ENCODE measurements at places on chromosomes 3 and 15. TPM values are rescaled to one million over a fixed set of nuclear protein-coding genes. Genes with fewer than 3 reads are reported as not detected.
A peak's percentile ranks its signal among the peaks of the same experiment; 100 is the strongest.

- no peak for DNase-seq
Observed at GRCh38 chr15:56292546-56293316, 49.1 kb upstream of the RFX7 start.

SLITRK3 gene
- 0.05 TPM for total RNA-seq

AQP9 gene
- total RNA-seq = 1.4 TPM

- no peak for DNase-seq
Observed at GRCh38 chr3:75218577-75218976, 445.6 kb upstream of the FRG2C start.

GRCh38 chr3:70832089-70832833 lies 519.8 kb upstream of the MDFIC2 start:
- no peak for DNase-seq

- no peak for DNase-seq
Observed at GRCh38 chr3:57654267-57654666, 38.6 kb downstream of the DENND6A start.

- no peak for DNase-seq
Observed at GRCh38 chr3:177679568-177680471, 482.5 kb upstream of the TBL1XR1 start.

GRCh38 chr15:34837246-34838016 lies 42.1 kb upstream of the ACTC1 start:
- DNase-seq = no peak

GRCh38 chr3:111338059-111338698 lies 203.8 kb upstream of the CD96 start:
- peak; percentile 57 for DNase-seq

DNA sequence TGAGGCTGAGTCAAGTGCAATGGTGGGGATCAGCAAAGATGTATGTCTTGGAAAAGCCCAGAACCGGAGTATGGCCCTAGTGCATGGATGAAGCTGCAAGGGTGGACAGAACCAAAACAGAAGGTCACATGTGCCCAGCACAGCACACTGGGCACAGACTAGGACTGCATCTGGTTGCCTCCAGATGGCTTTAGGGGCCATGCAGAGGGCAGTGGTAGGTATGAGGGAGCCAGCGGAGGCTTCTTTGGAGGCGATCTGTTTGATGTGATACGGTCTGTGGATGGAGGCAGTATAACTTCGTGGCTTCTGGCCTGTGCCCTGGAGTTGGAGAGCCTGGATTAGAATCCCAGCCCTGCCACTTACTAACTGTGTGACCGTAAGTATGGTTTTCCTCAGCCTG lies 29.4 kb downstream of the SV2B start:
- DNase-seq = no peak

- DNase-seq = no peak
Observed at GRCh38 chr3:149343951-149344350, 10.5 kb upstream of the TM4SF18 start.

OR4F15 gene
- not detected for total RNA-seq

DNA sequence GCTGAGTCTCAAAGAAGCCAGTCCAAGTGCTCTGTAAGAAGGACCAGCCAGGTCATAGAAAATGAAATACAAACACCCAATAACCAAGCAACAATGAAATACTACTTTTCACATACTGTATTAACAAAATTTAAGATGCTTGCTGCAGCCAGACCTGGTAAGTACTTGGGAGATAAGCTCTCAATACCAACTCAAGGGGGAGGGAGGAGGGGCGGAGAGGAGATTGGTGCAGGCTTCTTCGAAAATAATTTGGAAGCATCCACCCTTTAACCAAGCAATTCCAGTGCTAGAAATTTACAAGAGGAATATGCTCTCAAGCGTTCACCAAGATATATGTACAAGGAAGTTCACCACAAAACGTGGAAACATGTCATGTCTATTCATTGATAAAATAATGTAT lies 7.6 kb upstream of the LRRC2 start:
- DNase-seq = no peak

- DNase-seq = no peak
Observed at GRCh38 chr3:56055951-56056350, 412.3 kb downstream of the ERC2 start.

DNA sequence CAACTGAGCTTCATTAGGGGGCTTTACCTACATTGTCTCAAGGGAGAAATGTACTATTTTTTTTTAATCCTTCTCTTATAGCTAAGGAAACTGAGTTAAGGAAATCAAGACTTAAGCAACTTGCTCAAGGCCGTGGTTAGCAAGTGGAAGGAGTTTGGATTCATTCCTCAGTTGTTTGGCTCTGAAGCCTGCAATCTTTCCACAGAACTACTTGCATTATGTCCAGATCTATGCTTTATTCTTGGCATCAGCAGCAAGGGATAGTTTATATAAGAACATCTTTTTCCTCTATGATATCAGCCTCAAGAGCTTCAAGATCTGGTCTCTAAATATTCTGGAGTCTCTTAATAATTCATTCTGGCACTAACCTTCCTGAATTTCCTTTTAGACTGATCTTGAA lies 182.4 kb downstream of the SV2B start:
- DNase-seq = no peak

DNA sequence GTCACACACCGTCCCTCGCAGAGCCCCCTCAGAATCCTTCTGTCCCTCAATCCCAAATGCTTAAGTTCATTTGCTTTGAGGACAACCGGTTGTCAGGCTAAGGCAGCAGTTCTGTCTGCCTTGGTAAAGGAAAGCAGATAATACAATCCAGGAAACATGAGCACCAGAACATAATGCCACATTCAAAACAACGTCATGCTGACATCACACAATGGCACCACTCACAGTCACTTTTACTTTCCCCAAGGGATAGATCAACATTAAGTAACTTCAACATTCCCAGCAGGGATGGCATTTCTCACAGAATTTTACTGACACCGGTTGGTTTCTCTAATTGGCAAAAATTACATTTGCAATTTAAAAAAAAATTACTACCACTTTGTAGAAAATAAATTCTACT lies 74.6 kb upstream of the PSMD6 start:
- no peak for DNase-seq

NRROS gene
- 2.7 TPM for total RNA-seq

DNA sequence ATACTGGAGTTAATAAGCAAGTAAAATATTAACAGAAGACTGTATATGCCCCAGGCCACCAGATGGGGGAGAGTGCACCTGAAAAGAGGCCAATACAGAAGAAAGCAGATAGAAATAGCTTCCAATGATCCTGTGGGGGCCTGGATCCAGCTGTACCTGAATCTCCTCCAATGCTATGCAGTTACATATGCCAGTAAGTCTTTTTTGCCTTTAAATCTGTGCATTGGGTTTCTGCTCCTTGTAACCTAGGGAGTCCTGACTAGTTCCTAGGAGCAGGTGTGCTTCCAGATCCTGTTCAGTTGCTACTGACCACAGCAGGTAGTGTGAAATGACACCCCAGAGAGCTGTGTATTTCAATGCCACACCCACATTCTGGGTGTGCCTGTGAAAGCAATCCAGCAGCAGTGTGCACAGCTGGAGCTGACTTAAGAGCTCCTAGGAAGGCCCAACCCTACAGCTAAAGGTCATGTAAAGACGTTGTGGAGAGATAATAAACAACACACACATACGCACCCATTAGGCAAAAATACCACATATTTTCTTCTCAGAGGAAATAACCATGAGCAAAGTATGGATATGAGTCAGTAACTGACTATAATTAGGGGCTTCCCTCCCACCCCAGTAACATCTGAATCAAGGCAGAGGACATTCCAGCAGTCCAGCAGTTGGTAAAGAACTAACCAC lies 62.2 kb upstream of the AKAP13 start:
- DNase-seq = no peak

DNA sequence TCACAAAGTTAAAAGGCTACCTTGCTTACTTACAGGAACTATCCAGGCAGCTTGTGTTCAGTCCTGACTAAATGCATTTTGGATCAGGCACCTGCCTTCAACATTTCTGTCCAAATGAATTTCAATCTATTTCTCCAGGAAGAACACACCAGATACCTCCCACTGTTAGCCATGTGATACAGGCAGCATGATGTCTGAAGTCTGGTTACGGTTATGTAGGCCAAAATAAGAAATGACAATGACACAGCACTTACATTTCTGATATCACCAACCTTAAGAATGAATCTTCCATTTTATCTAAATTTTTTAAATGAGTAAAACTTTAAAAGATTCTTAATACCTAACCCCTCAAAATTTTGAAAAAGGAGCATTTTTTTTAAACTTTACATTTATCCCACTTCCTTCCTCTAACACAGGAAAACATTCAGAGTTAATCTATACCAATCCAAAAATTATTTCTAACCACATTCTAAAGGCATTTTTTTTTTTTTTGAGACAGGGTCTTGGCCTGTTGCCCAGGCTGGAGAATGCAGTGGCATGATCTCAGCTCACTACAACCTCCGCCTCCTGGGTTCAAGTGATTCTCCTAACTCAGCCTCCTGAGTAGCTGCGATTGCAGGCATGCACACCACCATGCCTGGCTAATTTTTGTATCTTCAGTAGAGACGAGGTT lies at the start of gene MAP4:
TSS of gene MAP4 (minus strand) at position 116 of the 673 bp plus-strand sequence. CDS start 17,556 bp downstream, outside the sequence.
- DNase-seq = no peak

DNA sequence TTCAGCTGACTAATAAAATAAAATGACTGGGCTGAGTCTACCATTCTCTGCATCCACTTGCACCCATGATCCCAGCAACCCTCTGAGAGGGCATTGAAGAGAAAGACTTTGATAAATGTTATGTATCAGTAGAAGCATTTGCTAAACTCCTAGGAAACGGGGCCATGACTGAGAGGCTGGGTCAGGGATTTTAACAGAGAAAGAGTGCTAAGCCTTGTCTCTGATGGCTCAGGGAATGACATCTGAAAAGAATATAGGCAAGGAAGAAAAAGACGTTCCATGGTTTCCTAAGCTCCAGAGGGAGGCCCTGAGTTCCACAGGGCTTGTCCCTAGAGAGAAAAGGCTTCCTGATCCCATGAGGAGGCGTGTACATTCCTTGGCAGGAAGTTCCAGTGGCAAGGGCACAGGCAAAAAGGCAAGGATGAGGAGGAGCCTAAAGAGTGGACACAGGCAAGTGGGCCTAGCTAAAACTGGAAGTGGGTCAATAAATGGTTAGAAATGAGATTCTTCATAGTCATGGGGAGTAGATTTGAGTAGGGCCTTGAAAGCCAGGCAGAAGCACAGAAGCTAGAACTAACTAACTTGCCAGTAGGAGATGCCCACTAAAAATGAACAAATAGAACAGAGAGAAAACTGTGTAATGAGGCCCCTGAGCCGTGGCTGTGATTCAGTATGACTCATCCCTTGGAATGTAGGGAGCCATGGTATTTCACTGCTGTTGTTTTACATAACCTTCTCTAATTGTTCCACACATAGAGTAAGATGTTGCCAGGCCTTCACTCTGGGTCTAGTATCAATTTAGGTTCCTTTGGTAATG lies 44.9 kb upstream of the MANF start:
- no peak for DNase-seq

GRCh38 chr15:62610265-62610869 lies 432.2 kb upstream of the TPM1 start:
- DNase-seq = no peak

- DNase-seq = no peak
Observed at GRCh38 chr15:76936671-76937070, 5.1 kb downstream of the RCN2 start.

Measured in liver (tissue), 10 donors.